Jurkat, Clone E6-1 (cell line): ENCODE measurements at places on chromosomes 6 and 20.

DNA sequence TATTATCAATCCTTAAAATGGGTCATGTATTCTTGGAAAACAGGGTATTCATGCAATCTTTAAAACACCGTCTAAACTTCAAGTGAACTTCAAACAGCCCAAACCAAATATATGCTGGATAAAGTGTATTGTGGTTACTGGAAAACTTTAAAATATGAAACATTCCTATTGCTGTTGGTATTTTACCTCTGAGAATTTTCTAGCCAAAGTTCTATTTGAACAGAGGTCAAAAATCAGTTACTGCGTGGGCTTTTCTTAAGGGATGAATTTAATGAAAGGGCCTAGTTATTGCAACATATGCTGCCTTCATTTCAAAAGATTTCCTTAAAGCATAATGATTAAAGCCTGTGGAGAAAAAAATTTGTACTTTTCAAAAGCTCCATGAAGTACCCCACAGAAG lies 436.0 kb downstream of the PLCB1 start:
- no peak for DNase-seq

DNA sequence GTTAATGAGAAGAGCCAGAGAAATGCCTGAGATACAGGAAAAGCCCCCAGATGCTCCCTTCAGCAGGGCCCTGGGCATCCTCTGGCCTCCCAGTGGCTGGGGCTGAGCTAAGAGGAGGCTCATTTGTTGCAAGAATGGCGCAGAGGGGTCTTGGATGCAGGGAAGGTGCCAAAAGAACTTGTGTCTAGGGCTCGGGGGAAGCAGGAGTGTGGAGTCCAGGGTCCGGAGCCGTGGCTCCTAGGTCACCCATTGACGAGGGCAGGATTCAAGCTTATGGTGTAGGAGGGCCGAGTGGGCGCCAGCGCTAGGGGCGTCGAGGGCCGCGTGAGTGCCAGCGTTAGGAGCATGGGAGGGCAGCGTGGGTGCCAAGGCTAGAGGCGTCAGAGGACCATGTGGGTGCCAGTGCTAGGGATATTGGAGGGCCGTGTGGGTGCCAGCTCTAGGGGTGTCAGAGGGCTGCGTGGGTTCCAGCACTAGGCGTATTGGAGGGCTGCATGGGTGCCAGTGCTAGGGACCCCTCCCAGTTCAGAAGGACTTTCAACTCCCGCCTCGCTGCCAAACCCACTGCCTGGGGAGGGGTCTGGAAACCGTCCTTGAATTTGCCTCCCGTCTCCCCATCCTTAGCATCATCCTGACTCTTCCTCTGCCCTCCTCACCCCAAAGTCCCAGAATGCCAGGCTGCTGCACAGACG lies 250.5 kb upstream of the AFDN start:
- DNase-seq: no peak

GRCh38 chr6:128600397-128600951 lies 80.1 kb upstream of the PTPRK start:
- DNase-seq: peak; percentile 63

GRCh38 chr6:159461998-159462397 lies 231.0 kb downstream of the SOD2 start:
- no peak for DNase-seq

- no peak for DNase-seq
These were observed 12.5 kb downstream of the CAP2 start for GRCh38 chr6:17405944-17406245.

GRCh38 chr6:133553652-133554051 lies 312.5 kb downstream of the EYA4 start:
- DNase-seq: peak; percentile 45

GRCh38 chr20:34956751-34957472 lies 1.2 kb downstream of the MYH7B start:
- no peak for DNase-seq

DNA sequence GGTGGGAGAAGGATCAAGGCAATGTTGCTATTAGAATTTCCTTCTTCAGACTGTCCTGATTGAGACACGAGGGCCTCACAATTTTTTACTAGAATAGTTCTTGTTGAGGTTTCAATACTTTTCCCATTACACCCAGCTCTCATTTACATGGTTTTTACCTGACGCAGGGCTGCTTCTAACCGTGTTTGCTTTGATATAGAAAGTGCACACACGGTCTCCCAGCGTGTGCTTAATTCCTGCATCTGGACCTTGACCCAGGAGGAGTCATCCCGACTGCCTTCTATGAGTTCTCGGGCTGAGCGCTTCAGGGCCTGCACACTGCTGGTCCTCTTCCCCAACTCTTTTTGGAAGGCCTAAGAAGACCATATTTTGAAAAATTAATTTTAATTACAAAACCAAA lies 160.2 kb downstream of the DST start:
- no peak for DNase-seq

GRCh38 chr6:162379757-162380409 lies 347.7 kb downstream of the PRKN start:
- no peak for DNase-seq

DNA sequence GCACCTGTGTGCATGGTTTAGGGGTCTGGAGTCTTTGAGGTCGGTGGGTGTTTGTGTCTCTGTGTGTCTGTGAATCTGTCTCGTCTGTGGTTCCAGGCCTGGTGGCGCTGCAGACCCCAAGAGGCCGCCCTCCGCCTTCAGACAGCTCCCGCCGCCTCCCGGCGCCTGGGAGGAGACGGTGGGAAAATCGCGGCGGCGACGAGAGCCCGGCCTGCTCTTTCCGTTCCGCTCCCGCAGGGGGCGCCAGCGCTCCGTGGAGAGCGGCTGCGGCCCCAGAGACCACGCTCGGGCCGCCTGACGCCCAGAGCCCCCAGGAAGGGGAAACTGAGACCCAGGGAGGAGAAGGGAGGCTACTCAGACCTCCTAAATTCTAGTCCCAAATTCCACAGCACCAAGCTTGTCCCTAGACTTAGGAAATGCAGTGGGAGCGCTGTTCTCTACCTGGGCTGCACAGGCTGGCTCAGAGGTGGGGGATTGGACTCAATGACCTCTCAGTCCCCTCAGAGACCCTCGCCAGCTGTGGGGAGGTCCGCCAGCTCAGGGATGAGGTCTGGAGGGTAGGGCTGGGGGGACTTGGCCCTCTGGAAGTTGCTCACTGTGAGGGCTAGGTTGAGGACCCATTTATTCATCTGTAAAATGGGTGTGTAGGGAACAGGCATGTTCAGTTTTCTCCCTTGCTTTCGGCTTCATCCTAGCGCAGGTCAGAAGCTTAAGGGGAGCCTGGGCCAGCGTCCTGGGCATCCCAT lies 36.9 kb upstream of the BLCAP start:
- DNase-seq: no peak
